ENCODE measurements at places on chromosomes 16 and 17. TPM values are rescaled to one million over a fixed set of nuclear protein-coding genes. Genes with fewer than 3 reads are reported as not detected.

- H3K4me1 ChIP-seq, result peaks cover 44% of the 10 kb centered on the region
- H3K27ac ChIP-seq, result no peak overlapping the region
- DNase-seq, result no peak
- H3K27me3 ChIP-seq, result no peaks in the 10 kb centered on the region
- peaks cover 2% of the 10 kb centered on the region for H3K36me3 ChIP-seq
Measured at GRCh38 chr17:72462407-72462806, 341.6 kb downstream of the SOX9 start.

CDK3 gene
- polyA plus RNA-seq, result 1.8 TPM

DNA sequence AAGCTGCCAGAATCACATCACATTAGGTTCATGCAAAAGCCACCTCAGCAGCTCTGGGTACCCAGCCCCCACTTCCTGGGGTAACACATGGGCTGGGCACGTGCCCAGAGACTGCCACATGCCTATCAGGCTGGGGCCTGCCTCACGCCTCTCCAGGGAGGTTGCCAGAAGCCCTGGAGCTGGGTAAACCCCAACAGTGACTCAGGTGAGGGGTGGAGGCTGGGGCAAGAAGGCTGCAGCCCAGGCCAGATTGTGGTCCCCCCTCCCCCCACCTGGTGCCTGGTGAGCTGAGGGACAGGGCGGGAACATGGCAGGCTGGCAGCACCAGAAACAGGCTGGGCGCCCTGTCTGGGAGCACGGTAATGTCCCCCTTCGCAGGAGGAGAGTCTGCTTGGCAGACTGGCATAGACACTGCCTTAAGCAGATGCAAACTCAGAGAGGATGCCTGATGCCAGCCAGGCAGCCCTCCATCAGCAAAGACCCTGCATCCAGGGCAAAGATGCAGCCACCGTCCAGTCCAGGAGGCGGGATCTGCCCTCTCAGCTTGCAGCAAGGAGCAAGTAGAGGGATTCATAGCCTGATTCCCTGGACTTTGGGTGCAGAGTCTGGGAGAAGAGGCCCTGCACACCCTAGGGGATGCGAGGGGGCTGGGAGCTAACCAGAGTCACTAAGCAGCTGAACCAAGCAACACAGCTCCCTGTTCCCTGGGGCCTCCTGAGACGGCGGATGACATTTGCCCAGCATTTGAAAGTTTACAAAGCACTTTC is 28.8 kb downstream of the NGFR start:
- peak; percentile 97 for DNase-seq
- H3K27me3 ChIP-seq, result no peaks in the 10 kb centered on the region
- H3K4me1 ChIP-seq, result peaks cover 21% of the 10 kb centered on the region
- H3K4me3 ChIP-seq, result peak overlapping the region; percentile 47
- no peaks in the 10 kb centered on the region for H3K36me3 ChIP-seq

DNA sequence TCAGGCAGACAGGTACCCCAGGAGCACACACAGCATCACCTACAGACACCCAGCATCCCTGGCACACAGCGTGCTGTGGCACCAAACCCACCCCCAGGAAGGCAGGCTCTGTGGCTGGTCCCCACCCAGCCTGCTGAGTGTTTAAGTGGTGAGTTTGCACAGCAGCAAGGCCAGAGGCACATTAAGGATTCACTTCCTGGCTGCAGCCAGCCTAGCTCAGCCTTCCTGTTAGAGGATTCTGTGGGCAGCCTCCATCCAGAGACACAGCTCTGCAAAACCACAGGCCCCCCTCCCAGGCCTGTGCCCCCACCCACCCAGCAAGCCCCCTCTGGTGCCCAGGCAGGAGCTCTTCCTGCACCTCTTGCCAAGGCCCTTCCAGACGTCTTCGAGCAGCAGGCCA is 36.1 kb upstream of the PHB1 start:
- H3K4me1 ChIP-seq, result peaks cover 23% of the 10 kb centered on the region
- H3K36me3 ChIP-seq, result no peaks in the 10 kb centered on the region
- no peak overlapping the region for H3K27ac ChIP-seq

SCNN1G gene
- 0.70 TPM for polyA plus RNA-seq

GRCh38 chr17:12656354-12656753 is 9.3 kb upstream of the MYOCD start:
- no peak overlapping the region for H3K27ac ChIP-seq
- peaks cover 6% of the 10 kb centered on the region for H3K4me1 ChIP-seq
- no peak overlapping the region for H3K4me3 ChIP-seq
- no peaks in the 10 kb centered on the region for H3K36me3 ChIP-seq
- no peaks in the 10 kb centered on the region for H3K27me3 ChIP-seq

GRCh38 chr17:37092071-37092470 is 143.3 kb downstream of the AATF start:
- peaks cover 52% of the 10 kb centered on the region for H3K36me3 ChIP-seq
- no peaks in the 10 kb centered on the region for H3K27me3 ChIP-seq
- DNase-seq, result no peak
- peaks cover 4% of the 10 kb centered on the region for H3K4me1 ChIP-seq

DNA sequence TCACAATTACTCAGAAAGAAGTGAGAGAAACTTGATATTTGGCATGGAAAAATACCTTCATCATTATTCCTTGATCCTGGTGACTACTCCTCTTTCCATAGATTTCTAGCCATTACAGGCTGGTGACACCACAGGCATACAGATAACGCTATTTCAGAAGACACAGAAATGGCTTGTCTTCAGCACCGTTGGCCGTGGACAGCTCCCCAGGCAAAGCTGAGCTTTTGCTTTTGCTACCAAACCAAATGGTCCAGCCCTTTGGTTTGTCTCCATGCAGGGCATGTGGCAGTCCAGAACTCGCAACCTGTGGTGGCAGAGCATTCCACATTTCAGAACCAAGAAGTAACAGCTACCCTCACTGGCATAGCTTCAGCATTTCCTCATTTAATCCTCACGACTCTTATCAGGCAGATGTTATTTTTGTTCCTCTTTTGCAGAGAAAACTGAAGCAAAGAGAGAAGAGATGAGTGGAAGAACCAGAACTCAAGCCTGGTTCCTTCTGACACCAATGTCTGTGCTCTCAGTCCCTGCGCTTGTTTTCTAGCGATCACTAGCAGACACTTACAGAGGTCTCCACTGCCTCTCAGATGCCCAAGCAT is 55.5 kb downstream of the HS3ST4 start:
- H3K4me1 ChIP-seq, result no peaks in the 10 kb centered on the region
- H3K27me3 ChIP-seq, result no peaks in the 10 kb centered on the region
- H3K27ac ChIP-seq, result no peak overlapping the region
- DNase-seq, result no peak
- no peaks in the 10 kb centered on the region for H3K36me3 ChIP-seq
- no peak overlapping the region for H3K4me3 ChIP-seq

DNA sequence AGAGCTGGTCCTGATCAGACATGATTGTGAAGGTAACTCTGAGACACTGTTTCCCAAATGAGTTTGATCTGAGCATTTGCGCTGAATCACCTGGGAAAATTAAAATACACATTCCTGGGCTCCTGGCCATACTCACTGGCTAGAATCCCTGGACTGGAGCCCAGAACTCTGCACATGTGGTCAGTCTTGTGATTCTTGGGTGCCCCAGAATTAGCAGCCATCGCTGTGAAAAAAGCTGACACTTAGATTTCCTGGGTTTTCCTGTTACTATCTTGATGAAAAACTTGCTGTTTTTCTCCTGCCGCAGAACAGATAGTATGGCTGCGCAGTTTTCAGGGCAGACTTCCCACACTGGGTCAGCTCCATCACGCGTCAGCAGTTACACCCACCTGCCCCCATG is 24.6 kb downstream of the NECAB2 start:
- DNase-seq, result no peak
- no peaks in the 10 kb centered on the region for H3K36me3 ChIP-seq
- H3K4me3 ChIP-seq, result no peak overlapping the region
- H3K27me3 ChIP-seq, result peaks cover 32% of the 10 kb centered on the region
- H3K4me1 ChIP-seq, result peaks cover 13% of the 10 kb centered on the region

MYBBP1A gene
- polyA plus RNA-seq, result 20.0 TPM

DNA sequence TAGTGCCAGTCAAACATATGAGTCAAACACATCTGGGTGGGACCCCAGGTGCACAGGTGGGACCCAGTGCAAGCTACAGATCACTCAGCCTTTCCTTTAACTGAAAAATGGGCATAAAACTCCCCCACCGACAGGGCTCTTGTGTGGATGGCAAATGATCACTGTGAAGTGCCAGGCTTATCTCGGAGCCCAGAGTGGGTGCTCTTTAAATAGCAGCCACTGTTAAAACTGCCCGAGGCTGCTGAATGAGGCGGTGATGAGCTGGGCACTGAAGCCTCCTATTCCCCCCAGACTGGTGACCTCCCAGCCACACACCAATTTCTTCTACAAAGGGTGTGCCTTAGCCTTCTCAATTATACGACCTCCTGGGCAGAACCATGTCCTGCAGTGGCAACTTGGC is 433.8 kb downstream of the SLC39A11 start:
- no peak for DNase-seq
- H3K27ac ChIP-seq, result no peak overlapping the region
- H3K4me3 ChIP-seq, result no peak overlapping the region
- H3K36me3 ChIP-seq, result no peaks in the 10 kb centered on the region

ATP2A1 gene
- polyA plus RNA-seq, result 0.29 TPM

- no peaks in the 10 kb centered on the region for H3K36me3 ChIP-seq
- no peaks in the 10 kb centered on the region for H3K4me1 ChIP-seq
- peaks cover 6% of the 10 kb centered on the region for H3K27me3 ChIP-seq
- no peak overlapping the region for H3K4me3 ChIP-seq
- no peak overlapping the region for H3K27ac ChIP-seq
Measured at GRCh38 chr16:85566561-85567100, 46.5 kb upstream of the GSE1 start.

- peaks cover 27% of the 10 kb centered on the region for H3K4me1 ChIP-seq
- DNase-seq, result no peak
- H3K4me3 ChIP-seq, result no peak overlapping the region
- H3K36me3 ChIP-seq, result no peaks in the 10 kb centered on the region
Measured at GRCh38 chr17:1573932-1574696, 11.5 kb upstream of the PITPNA start.

GFOD2 gene
- polyA plus RNA-seq, result 13.2 TPM

ZFHX3 gene
- 1.4 TPM for polyA plus RNA-seq

- no peaks in the 10 kb centered on the region for H3K27me3 ChIP-seq
- no peaks in the 10 kb centered on the region for H3K4me1 ChIP-seq
- H3K27ac ChIP-seq, result no peak overlapping the region
- no peak for DNase-seq
Measured at GRCh38 chr17:77491921-77492445, 351.2 kb downstream of the SEC14L1 start.

DNA sequence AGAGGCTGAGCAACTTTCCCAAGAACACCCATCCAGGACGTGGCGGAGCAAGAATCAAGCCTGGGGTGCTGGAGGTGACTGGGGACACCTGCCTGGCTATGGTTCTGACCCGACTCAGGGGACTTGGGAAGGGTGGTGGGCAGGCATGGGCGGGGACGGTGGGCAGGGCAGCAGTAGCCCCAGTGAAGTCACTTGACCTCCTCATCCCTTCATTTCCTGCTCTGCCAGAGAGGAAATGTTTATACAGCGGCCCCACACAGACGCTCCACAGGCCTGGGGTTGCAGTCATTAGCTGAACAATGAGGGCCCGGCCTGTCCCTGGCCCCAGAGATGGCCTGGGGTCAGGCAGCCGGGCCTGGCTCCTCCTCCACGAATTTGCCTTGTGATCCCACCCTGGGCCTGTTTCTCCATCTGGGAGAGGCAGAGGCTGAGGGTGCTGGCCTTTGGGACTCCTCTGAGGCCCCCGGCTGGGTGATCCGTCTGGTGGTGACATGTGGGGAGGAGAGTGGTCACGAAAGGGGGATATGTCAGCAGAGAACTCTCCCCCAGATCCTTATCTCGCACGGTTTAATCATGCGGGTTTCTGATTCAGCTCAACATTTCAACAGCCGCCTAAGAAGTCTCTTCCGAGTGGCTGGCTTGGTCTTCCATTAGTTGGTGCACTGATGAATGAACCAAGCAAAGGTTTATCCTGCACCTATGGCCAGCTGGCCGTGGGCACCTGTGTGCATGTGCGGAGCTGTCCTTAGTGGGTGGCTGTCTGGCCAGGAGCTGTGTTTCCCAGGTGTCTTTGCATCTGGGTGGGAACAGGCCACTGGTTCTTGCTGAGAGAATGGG is 175.9 kb downstream of the IRF8 start:
- no peak overlapping the region for H3K4me3 ChIP-seq
- H3K27me3 ChIP-seq, result no peaks in the 10 kb centered on the region
- H3K27ac ChIP-seq, result no peak overlapping the region
- no peak for DNase-seq
- H3K4me1 ChIP-seq, result no peaks in the 10 kb centered on the region
- no peaks in the 10 kb centered on the region for H3K36me3 ChIP-seq

KRT12 gene
- polyA plus RNA-seq, result not detected

- H3K4me3 ChIP-seq, result no peak overlapping the region
- no peak for DNase-seq
- H3K27ac ChIP-seq, result no peak overlapping the region
Measured at GRCh38 chr16:89697616-89698331, 3.7 kb downstream of the SPATA2L start.

- no peak overlapping the region for H3K27ac ChIP-seq
- H3K4me1 ChIP-seq, result no peaks in the 10 kb centered on the region
- no peaks in the 10 kb centered on the region for H3K27me3 ChIP-seq
- H3K4me3 ChIP-seq, result no peak overlapping the region
Measured at GRCh38 chr16:4755687-4756086, 11.3 kb downstream of the ZNF500 start.
